ENCODE measurements at places on chromosomes 2 and 18. TPM values are rescaled to one million over a fixed set of nuclear protein-coding genes. Genes with fewer than 3 reads are reported as not detected.

DNA sequence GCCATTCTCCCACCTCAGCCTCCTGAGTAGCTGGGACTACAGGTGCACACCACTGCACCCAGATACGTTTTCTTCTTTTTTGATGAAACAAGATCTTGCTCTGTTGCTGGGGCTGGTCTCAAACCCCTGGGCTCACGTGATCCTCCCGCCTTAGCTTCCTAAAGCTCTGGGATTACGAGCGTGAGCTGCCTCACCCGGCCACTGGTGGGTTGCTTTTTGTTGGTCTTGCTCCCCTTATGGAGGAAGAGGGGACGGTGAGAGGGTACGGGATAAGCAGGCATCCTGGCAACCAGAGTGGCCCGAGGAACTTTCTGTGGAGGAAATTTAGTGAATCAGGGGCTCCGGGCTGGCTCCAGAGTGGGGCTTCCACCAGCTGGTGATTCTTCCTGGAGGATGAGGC lies 222.3 kb downstream of the HDAC4 start:
- H3K4me3 ChIP-seq = no peak overlapping the region
- no peak overlapping the region for H3K27ac ChIP-seq
- no peaks in the 10 kb centered on the region for H3K27me3 ChIP-seq
- H3K4me1 ChIP-seq = peaks cover 19% of the 10 kb centered on the region
- H3K36me3 ChIP-seq = peaks cover 12% of the 10 kb centered on the region
- DNase-seq = no peak

GRCh38 chr2:67650291-67651133 lies 253.4 kb downstream of the ETAA1 start:
- H3K36me3 ChIP-seq = no peaks in the 10 kb centered on the region
- H3K27me3 ChIP-seq = no peaks in the 10 kb centered on the region
- H3K27ac ChIP-seq = peak overlapping the region; percentile 64
- peaks cover 18% of the 10 kb centered on the region for H3K4me1 ChIP-seq
- DNase-seq = peak; percentile 95

DNA sequence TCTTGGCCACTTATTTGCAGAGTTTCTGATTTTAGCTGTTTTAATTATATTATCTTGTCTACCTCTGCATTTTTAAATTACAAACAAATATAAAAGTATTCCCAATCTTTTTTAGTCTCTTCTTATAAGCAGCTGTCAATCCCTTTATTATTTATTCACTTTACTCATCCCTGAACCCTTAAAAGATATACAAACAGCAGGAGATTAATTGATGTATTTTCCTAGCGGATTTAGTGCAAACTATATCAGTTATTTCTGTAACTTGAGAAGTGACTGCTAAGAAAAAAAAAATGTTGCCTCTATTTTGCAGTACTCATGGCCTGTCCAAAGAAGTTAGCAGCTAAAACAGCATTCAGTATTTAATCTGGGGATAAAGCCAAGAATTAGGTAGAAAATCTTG lies 42.1 kb upstream of the GCFC2 start:
- no peak overlapping the region for H3K27ac ChIP-seq
- no peak for DNase-seq

DNA sequence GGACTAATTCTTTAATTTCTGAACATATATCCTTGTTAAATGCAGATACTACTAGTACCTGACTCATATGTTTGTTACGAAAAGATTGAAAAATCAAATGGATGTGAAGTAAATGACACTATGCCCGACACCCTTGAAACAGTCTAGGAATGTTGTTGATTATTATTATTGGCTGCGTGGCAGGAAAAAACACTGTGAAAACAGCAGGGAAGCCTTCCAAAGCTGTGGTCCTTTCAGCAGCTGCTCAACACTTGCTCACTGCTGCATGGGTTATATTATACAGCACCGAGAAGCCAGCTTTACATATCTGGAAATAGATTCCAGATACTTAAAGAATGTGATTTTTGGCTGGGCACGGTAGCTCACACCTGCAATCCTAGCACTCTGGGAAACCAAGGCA lies 26.5 kb downstream of the CRYGD start:
- H3K36me3 ChIP-seq = no peaks in the 10 kb centered on the region
- H3K27me3 ChIP-seq = no peaks in the 10 kb centered on the region

DNA sequence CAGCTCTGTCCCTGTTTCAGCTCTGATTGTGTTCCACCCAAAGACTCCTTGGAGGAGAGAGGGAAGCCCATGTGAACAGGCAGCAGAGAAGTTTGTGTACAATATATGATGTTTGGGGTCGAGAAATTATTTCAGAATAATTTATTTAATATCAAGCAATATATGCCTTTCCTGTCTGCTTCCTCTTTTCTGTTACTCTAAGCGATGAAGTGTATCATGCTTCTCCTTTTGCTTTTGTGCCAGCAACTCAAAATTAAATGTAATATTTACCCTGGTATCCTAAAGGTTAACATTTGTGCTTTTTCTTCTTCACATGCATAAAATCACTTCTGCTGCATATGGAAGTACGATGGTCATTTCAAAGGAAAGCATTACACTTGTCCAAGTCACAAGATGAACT lies 2.4 kb upstream of the NTSR2 start:
- peaks cover 67% of the 10 kb centered on the region for H3K27me3 ChIP-seq
- H3K27ac ChIP-seq = no peak overlapping the region
- H3K4me1 ChIP-seq = peaks cover 12% of the 10 kb centered on the region
- H3K4me3 ChIP-seq = no peak overlapping the region

GRCh38 chr2:3523551-3524041 lies 4.3 kb upstream of the ADI1 start:
- DNase-seq = peak; percentile 50
- H3K4me3 ChIP-seq = no peak overlapping the region
- H3K27me3 ChIP-seq = no peaks in the 10 kb centered on the region
- H3K36me3 ChIP-seq = no peaks in the 10 kb centered on the region
- H3K27ac ChIP-seq = peak overlapping the region; percentile 77

DNA sequence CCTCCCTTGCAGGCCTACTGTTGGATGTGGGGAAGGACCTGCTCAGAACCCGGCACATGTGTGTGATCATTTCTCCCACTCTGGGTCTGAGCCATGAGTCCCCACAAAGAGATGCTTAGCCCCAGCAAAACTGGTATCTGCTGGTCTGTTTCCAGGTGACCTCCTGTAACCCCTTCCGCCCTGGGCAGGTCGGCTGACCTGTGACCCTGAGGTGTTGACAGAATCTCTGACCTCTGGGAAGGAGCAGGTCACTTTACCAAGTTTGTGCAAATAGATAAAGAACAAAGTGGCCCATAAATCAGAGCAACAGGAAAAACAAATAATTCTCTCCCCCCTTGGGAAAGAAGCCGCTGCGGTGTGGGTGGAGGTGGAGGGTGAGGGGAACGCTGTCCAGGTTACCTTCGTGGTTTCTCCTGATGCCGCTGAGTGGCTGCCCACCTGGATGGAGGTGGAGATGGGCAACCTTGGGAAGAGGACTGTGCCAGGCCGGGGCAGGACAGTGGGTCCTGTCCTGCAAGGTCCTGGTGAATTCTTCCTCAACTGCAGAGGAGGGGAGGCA lies 174.0 kb upstream of the MYCN start:
- no peaks in the 10 kb centered on the region for H3K4me1 ChIP-seq
- H3K27me3 ChIP-seq = no peaks in the 10 kb centered on the region
- no peaks in the 10 kb centered on the region for H3K36me3 ChIP-seq
- H3K27ac ChIP-seq = no peak overlapping the region
- H3K4me3 ChIP-seq = no peak overlapping the region

DNA sequence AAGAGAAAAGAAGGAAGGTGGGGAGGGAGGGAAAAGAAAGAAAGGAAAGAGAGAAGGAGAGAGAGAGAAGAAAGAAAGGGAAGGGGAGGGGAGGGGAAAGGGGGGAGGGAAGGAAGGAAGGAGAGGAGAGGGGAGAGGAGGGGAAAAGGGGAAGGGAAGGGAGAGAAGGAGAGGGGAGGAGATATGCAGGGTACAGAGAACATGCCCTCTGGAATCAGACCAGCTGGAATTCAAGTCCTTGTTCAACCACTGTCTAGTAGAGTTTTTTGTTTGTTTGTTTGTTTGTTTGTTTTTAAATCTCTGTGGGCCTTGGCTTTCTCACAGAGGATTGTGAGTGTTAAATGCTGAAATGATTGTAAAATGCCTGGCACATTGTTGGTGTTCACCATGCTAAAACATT lies 77.7 kb upstream of the FOSL2 start:
- H3K4me3 ChIP-seq = no peak overlapping the region
- H3K27ac ChIP-seq = no peak overlapping the region
- peaks cover 9% of the 10 kb centered on the region for H3K4me1 ChIP-seq

TTC21B gene
- 74.5 TPM for total RNA-seq

RNF125 gene
- total RNA-seq = 3.0 TPM

UGT1A8 gene
- total RNA-seq = not detected

DAW1 gene
- total RNA-seq = not detected
